ENCODE measurements at places on chromosomes 11 and 22.

- no peak for DNase-seq
Measured at GRCh38 chr11:58525037-58525614, 17.2 kb upstream of the OR5B21 start.

- no peak for DNase-seq
Measured at GRCh38 chr11:7593481-7593880, 79.7 kb downstream of the PPFIBP2 start.

DNA sequence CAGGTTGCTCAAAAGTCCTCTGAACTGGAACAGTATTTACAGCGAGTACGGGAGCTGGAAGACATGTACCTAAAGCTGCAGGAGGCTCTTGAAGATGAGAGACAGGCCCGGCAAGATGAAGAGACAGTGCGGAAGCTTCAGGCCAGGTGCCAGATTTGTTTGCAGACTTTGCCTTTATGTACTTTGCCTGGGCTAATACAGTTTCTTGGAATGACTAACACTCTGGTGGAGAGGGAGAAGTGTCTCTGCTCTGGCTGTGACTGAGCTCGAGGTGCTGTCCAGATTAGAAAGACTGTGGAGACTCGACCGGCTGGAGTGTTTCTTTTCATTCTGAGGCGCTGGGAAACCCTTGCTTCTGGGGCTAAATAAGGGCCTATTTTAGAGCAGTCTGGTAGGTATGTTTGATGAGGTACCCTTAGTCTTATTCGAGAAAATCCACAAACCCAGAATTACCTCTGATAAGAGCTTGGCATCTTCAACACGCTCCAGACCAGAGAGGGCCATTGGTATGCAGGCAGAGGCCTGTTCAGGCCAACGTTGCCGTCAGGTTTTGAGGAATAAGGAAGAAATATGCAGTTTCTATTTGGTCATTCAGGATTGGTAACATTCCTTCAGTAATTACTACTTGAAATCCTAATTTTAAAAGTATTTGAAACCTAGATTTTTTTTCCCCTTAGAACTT lies 76.5 kb downstream of the SWAP70 start:
- no peak for DNase-seq

- DNase-seq = no peak
Measured at GRCh38 chr11:839875-840617, 2.3 kb downstream of the POLR2L start.

GRCh38 chr22:50001388-50002231 lies 11.0 kb downstream of the IL17REL start:
- DNase-seq = no peak

GRCh38 chr11:130202009-130202817 lies 42.6 kb downstream of the ST14 start:
- DNase-seq = no peak
